Fibroblast of skin of abdomen (primary cell): ENCODE measurements at places on chromosomes 1 and 21.

DNA sequence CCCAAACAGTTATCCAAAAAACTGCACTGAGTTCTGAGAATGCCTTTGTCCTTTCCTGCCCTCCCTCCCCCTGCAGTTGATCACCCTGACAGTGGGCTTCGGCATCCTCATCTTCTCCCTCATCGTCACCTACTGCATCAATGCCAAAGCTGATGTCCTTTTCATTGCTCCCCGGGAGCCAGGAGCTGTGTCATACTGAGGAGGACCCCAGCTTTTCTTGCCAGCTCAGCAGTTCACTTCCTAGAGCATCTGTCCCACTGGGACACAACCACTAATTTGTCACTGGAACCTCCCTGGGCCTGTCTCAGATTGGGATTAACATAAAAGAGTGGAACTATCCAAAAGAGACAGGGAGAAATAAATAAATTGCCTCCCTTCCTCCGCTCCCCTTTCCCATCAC, 8.8 kb upstream of the NHLH1 start:
- no peak for DNase-seq

DNA sequence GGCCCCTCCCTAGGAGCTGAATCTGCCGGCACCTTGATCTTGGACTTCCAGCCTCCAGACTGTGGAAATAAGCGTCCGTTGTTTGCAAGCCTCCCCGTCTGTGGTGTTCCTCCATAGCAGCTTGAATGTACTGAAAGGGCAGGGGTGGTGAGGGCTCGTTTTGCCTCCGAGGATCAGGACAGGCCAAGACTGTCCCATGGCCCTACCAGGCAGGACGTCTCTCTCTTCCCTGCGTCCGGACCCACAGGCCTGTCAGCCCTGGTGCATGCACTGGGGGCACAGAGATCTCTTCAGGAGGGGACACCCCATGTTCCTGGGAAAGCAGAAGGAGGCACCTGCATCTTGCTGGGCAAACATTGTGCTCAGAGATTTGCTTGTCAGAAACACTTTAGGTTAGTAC, 156.3 kb upstream of the C1orf174 start:
- DNase-seq = no peak

GRCh38 chr1:184386312-184387068, at the start of gene C1orf21:
Gene C1orf21 (plus strand): TSS chr1:184387029. CDS start chr1:184477510, 90,481 bp downstream.
- DNase-seq = peak; percentile 92

- no peak for DNase-seq
Observed at GRCh38 chr1:3389093-3389833, 65.2 kb upstream of the ARHGEF16 start.

- no peak for DNase-seq
Observed at GRCh38 chr1:56320464-56321149, 258.8 kb downstream of the PLPP3 start.

- DNase-seq = no peak
Observed at GRCh38 chr1:177976596-177976995, 6.7 kb upstream of the SEC16B start.

DNA sequence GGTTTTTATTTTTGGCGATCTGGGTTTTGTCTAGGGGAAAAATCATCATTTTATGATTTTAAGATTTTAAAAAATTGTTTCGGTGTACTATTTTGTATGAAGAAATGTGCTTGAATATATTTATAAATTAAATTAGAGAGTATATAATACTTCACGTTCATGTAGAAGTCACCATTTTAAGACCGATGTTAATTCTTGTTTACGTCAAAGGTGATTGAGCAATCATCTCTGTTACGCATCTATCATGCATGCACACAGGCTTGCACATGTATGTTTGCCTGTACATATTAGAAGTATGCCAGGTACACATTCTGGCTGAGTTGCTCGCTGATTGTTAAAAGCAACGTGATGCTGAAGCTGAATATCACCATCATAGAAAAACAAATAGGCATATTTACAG, 54.7 kb downstream of the DYRK1A start:
- DNase-seq = no peak

GRCh38 chr1:178091986-178092745, 1.7 kb upstream of the RASAL2 start:
- DNase-seq = peak; percentile 75
